ENCODE measurements at places on chromosomes 2 and 18.
A peak's percentile ranks its signal among the peaks of the same experiment; 100 is the strongest.

DNA sequence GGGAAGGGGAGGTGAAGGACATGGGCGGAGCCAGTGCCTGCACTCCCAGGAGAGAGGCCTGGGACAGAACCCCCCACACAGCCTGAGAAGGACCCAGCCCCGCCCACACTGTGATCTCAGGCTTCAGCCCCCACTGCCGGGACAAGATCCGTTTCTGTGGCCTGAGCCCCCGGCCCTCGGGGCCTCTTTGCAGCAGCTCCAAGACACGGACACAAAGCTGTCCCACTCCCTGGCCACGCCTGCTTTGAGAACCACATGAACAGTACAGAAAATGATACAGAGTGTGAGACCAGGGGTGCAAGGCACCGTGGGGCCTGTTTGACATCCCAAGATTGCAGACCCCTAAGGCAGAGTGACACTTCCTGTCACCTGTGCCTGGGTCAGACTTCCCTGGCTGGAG lies 74.5 kb downstream of the TWIST2 start:
- no peak for DNase-seq

- no peak for DNase-seq
Observed at GRCh38 chr2:119327431-119327830, 39.2 kb downstream of the C2orf76 start.

- no peak for DNase-seq
Observed at GRCh38 chr2:120037995-120038541, 25.2 kb downstream of the EPB41L5 start.

DNA sequence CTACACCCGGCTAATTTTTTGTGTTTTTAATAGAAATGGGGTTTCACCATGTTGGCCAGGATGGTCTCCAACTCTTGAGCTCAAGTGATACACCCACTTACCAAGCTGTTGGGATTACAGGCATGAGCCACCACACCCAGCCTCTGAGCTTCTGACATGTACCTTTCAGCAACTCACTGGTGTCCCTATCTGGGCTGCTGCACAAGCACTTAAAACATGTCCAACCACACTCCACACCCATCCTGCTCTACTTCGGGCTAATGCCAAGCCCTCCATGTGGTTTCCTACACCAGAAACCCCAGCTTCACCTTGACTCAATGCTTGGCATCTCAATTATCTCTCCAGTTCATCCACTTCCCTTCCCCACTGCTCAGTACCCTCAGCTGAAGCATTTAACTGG lies 22.4 kb upstream of the ARMC9 start:
- no peak for DNase-seq

DNA sequence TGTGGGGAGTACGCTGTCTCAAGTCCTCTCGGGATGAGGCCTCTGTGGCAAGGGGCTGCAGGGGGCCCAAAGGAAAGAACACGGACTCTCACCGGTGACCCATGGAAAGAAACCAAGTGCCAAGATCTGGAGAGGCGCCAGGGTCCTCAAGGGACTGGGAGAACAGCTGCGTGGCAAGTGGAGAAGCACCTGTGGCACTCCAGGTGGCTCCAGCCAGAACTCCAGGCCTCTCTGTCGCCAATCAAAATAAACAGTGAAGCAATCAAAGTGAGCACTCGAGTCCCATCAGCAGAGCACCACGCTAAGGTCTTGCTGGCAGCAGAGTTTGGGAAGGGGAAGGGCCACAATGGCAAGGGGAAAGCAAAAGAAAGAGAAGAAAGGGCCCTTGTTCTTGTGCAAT lies 54.7 kb downstream of the BCL2 start:
- DNase-seq: no peak

DNA sequence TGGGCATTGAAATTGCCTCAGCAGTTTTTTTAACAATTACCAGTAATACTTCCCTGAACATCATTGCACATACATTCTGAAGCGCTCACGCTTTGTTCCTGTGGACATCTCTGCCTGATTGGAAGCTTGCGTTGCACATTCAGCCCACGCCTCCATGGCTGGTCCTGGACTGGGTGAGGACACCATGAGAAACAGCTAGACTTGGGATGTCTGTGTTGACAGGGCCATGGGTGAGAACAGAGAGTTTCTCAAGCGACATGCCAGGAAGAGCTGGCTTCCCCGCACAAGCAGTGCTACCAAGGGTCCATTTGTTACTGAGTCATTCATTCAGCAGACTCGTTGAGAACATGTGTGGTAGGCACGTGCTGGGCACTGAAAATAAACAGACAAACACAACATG lies 166.3 kb downstream of the GBX2 start:
- no peak for DNase-seq

GRCh38 chr2:118291251-118291880 lies 203.1 kb downstream of the INSIG2 start:
- DNase-seq: no peak

GRCh38 chr18:62621546-62621945 lies 93.8 kb upstream of the PHLPP1 start:
- no peak for DNase-seq

DNA sequence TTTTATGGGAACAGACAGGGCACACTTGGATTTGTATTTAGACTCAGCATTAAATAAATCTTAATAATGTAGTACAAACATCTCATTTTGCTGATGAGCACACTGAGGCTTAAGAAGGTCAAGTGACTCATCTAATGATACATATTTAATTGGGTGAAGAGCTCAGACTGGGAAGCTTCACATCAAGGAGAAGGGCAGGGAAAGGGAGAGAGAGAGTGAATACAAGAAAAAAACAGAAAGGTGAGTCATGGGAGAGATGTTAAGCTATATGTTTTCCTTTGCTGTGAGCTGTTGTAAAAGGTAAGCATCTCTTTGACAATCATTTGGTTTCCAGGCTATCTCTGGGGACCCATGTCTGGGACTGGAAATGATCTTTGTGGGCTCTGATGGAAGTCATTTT lies 277.8 kb downstream of the SETBP1 start:
- no peak for DNase-seq

DNA sequence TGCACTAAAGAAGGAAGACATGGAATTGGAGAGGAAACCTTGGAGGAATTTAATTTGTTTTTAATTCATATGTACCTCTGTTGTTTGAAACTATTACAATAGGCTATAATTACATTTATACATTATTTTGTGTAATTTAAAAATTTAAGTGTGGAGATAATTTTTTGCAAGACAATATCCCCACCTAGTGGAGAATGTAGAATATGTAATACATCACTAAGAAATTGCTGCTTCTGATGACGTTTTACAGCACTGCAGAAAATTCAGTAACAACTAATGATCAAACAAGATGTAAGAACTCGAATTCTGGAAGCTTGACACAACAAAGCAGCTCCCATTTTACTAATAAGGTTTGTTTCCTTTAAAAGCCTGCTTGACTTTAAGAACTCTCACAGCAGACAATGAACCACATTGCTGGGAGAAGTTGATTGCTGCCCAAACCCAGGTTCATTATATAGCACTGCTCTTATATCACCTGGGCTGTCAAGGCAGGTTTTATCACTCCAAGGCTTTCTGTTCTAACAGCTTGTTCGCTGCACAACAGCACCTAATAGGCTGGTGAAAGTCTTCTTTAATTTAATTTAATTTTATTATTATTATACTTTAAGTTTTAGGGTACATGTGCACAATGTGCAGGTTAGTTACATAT lies 53.4 kb downstream of the THADA start:
- peak; percentile 50 for DNase-seq

- DNase-seq: peak; percentile 80
Observed at GRCh38 chr2:58571181-58571852, 330.2 kb upstream of the FANCL start.

DNA sequence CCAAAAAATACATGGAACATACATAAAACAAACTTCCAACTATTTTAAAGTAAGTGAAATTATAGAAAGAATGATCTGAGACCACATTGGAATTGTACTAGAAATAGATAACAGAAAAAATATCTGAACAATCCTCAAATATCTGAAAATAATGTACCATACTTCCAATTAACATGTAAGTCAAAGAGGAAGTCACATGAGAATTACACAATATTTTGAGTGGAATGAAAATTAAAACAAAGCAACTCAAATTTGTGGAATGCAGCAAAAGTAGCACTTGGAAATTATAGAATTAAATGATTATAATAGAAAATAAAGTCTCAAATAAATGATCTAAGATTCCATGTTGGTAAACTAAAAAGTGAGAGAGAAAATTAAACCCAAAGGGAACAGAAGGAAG lies 38.3 kb upstream of the CTIF start:
- no peak for DNase-seq

DNA sequence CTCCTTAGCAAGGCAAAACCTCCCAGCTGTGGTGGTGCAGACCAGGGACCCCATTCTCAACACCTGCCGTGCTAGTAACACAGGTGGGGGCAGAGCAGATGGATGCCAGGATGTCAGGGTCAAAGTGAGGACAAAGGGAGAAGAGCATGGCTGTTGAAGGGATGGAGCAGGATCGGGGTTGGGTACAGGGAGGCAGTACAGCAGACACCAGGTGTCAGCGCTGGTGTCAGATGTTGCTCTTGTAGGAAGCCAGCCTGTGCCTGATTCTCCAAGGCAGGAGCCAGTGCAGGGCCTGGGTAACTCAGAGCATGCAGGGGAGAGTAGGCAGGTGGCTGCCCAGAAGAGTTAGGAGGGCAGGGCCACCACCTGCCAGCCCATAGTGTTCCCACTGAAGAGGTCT lies 222.1 kb upstream of the SPRED2 start:
- no peak for DNase-seq

DNA sequence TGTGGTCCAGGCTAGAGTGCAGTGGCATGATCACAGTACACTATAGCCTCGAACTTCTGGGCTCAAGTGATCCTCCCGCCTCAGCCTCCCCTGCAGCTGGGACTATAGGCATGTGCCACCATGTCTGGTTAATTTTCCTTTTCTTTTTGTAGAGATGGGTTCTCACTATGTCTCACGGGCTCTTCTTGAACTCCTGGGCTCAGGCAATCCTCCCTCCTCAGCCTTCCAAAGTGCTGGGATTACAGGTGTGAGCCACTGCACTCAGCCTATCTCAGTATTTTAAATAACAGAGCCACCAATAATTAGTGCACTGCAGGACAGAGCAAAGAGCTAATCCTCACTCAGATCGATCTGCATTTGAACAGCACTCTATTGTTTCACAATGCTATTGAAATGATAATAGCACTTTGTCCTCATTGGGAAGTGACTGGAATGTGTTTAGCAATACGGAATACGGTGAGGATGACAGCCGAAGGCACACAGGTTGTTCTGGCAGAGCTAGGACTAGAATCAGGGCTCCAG lies 335.9 kb downstream of the DLGAP1 start:
- DNase-seq: no peak

GRCh38 chr18:56921896-56922480 lies 224.9 kb upstream of the BOD1L2 start:
- no peak for DNase-seq

GRCh38 chr2:194105358-194105757 lies 1551.7 kb upstream of the SLC39A10 start:
- DNase-seq: no peak

DNA sequence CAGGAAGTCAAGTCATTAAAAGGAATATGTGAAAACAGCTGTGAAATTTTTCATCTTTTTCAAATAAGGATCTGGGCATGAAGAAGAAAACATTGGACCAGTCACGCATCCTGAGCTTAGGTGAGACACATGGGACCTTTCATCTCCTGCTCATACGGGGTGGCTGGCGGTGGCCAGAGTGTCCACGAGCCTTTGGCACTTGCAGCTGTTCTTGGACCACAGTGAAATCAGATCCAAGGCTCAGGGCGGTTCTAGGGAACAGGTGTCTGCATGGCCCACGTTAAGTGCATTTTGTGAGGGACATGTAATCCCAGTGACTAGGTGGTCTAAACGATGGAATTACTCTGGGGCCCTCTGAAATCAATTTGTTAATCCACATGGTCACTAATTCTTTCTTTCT lies 212.7 kb upstream of the COPS8 start:
- DNase-seq: no peak

DNA sequence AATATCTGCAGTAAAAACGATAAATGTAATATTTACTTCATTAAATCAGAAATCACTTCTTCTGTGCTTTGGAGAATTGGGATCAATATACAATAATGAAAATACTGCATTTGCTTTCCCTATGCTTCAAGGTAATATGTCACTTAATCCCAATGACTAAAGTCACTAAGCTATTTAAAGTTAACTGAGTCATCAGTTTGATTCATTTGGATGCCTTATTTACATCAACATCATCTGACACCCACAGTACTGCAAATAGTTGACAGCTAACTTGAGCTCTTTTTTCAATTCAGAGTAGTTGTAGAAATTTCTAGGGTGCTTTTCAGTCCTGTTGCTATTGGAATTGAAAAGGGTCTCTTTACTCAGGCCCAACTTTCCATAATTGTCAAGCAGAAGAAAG lies 776.9 kb upstream of the FSHR start:
- DNase-seq: no peak

DNA sequence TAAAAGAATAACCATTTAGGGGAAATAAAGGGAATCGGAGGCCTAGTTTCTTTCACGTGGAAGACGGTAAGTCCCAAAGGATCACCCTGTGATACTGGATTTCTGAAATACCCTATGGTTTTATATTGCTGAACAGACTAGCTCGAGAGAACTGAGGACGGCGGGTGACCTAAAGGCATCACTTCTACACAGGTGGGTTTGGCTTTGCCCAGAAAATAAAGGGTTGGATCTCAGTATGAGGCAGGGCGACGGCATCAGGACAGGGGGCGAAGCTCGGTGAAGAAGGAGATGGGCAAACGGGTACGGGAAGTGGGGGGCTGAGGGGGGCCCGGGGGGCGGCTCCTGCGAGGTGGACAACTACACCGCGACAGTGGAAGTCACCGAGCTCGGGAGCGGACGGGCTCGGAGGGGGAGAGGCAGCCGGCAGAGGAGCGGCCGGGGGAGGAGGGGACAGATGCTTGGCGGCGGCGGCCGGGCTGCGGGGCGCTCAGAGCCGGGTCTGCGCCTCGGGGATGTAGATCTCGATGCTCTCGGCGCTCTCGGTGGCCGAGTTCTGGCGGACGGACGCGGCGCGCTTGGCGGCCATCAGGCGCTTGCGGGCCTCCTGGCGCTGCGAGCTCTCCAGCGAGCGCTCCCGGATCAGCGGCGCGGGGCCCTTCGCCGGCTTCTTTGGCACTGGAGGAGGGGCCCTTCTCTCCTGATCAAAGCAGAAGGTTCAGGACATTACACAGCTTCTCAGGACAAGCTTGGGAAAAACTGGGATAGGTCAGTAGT lies 48.9 kb downstream of the TGIF1 start:
- no peak for DNase-seq

DNA sequence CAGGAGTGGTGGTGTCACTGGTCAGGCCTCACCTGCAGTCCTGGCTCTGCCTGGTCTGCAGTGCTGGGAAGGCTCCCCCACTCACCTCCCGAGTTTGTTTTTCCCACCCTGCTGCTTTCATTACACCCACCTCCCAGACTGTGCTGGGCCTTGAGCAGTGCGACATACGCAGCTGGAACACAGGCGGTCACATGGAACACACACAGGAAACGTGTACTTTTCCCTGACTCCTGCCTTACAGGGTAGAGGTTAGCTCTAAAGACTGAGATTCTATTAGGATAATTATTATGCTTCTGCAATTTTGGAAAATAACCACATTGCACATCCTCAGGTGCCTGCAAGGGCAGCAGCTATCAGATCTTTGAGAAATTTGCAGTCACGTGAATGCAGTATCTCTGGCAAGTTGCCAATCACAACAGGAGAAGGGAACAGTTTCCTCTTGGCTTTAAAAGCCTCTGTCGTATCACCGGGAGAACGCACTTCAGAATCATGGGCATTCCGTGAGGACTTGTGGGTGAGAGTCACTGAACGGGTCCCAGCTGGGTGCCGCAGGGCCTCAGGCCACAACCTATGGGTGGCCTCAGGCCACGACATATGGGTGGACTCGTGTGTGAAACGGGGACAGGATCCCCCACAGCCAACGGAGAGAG lies 136.5 kb downstream of the ZNF236 start:
- no peak for DNase-seq

GRCh38 chr2:145036421-145037011 lies 516.6 kb upstream of the ZEB2 start:
- DNase-seq: no peak

- DNase-seq: no peak
Observed at GRCh38 chr18:78517328-78517727, 462.3 kb upstream of the SALL3 start.
